Kidney (tissue), 22 donors: ENCODE measurements at places on chromosomes 7 and 10.

- DNase-seq, result no peak
These were observed 123.0 kb upstream of the JCAD start for GRCh38 chr10:30182191-30183054.

- no peak for DNase-seq
These were observed 209.1 kb downstream of the TRIL start for GRCh38 chr7:28748933-28749584.

DNA sequence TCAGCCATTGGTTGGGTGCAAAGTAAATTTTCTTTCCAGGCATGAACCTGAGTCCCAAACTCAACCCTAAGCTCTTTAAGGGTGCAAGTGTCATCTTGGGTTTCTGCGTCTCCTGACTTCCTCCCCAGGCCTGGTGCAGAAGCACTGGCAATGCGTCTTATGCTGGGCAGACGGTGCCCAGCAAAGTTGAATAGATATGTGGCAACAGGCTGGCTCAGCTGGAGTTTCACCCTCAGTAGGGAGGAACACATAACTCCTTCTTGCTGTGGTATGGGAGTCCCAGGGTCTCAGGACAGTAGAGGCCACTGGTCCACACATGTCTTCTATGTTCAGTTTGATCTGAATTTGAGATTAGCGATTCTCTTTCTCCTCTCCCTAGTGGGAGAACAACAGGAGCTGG is 181.3 kb downstream of the RPS24 start:
- DNase-seq, result no peak

DNA sequence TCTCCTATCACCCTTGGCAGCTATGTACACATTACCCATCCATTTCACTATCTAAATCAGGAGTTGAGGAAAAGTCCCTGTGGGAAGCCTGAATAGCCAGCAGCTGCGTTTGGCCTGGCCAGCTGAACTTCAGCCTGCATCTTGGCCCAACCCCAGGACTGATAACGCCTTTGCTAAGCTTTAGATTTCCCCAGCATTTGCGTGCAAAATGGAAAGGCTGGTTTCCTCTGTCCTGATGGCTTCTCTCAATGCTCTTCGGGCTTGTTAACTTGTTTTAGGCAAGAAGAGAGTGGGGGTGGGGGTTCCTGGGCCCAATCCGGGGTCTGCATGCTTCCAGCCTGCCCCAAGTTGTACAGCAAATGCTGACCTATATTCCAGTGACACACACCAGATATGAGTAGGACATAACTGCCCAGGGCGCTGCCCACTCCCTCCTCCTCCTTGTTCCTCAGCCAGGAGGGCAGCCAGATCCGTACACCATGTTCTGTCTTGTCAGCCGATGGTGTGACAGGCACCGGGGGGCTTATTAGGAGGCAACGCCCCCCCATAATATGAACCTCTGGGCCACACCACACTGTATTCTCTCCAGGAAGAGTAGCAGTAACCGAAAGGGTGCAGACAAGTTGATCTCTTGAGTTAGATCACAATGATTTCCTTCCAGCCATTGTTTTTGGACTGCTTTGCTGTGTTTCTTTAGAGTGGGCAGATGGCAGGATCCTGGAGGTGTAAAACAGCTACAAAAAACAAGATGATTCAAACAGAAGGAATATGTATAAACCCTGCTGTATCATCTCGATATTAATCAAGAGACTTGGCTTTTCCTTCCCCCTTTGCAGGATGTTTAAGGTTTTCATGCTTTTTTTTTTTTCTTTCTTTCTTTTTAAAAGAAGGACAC is 339.0 kb downstream of the RNLS start:
- DNase-seq, result peak; percentile 32

DNA sequence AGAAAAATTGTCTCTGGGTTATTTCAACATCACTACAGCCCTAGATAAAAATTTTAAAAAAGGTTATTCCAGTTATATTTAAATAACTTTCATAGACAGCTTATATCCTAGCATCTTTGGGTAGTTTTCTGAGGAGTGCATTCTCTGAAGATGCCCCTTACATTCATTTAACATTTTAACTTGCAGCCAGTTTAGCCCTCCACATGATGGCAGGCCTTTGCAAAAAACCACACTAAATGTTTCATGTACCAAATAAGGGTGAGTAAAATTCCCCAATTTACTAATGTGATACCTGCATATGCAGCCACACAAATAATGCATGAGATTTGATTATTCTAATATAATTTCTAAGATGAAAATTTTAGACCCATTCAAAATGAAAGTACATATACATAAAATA is 108.4 kb upstream of the ZWINT start:
- DNase-seq, result no peak

DNA sequence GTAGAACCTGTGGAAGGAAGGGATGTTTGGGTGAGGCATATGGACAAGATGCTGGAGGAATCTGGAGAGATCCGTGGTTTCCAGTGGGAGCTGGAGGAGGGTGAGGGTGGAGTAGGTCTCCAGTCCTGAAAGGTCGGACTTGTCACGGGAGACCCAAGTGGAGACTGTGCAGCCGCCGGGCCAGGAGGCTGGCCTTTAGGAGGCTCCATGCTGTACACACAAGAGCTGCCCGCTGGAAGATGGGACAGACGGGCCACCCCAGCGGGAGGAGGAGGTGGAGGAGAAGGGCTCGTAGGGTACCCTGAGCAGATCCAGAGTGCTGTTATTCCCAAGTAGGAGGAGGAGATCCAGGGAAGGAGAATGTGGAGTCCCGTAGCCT is 106.7 kb downstream of the NKX6-2 start:
- DNase-seq, result no peak

- no peak for DNase-seq
These were observed 54.4 kb downstream of the COBL start for GRCh38 chr7:51261950-51262795.

DNA sequence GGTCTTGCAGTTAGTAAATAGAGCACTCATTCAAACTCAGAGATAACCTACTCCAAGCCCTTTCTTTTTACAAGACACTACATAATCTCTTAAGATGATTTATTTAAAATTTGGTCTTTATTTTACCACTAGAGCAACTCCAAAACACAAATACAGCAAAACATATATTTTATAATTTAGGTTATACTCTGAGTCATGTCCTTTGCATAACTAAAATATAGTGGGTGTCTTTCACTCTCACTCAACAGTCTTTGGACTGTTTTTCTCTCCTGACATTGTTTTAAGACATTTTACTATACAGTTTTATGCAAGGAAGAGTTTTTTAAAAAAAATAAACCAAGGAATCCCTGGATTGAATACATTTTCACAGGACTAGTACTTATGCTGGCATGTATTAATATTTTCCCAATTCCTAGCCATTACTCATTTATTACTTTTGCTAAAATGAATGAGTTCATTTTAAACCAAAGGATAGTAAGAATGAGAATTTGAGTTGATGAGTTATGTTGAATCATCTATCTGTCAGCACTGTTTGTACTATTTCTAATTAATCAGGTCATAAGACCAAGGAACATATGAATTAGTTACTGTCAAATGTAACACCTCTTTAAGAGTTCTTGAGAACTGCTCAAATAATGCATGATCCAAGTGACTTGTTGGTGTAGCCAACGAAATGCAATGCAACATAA is 303.1 kb upstream of the FZD1 start:
- DNase-seq, result no peak

DNA sequence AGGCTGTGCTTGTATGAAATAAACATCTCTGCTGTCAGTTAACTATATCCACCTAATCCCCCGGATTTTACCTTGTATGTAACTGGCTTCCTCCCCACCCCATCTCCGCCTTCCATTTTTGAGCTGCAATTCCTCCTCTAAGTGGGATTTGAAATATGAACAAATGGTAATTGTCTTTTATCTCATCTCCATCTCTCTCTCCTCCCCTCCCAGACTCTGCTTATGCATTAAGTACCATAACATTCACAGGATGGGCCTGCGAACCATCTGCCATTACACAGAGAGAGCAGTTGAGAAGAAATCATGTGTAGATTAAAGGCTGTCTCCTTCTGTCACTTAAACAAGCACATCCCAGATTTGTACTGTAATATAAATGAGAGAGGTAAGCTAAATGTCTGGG is 1169.9 kb downstream of the TYW1 start:
- no peak for DNase-seq

- no peak for DNase-seq
These were observed 133.1 kb downstream of the RAPGEF5 start for GRCh38 chr7:22223807-22224206.

DNA sequence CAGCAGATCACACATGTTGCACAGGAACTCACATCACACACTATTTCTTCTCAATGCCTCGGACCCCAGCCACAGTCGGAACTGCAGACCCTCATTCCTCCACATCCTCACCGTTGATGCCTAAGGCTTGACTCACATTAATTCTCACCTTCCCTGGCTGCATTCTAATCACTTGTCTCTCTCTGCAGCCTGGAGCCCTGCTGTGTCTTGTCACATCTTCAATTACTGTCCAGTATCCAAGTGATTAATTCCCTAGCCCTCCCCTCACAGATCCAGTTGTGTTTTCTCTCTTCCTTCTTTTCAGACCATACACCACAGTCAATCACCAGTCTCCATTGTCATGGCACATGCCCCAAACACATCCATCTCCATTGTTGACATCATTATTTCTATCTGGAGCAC is 592.4 kb upstream of the IGFBP3 start:
- DNase-seq, result peak; percentile 64

GRCh38 chr10:111473361-111473760 is 396.5 kb downstream of the ADRA2A start:
- DNase-seq, result no peak

GRCh38 chr10:42637142-42637541 is 1.2 kb downstream of the ZNF33B start:
- no peak for DNase-seq

- no peak for DNase-seq
These were observed 48.9 kb downstream of the AHR start for GRCh38 chr7:17347401-17347800.

- no peak for DNase-seq
These were observed 127.6 kb downstream of the WDR11 start for GRCh38 chr10:120978589-120979252.

DNA sequence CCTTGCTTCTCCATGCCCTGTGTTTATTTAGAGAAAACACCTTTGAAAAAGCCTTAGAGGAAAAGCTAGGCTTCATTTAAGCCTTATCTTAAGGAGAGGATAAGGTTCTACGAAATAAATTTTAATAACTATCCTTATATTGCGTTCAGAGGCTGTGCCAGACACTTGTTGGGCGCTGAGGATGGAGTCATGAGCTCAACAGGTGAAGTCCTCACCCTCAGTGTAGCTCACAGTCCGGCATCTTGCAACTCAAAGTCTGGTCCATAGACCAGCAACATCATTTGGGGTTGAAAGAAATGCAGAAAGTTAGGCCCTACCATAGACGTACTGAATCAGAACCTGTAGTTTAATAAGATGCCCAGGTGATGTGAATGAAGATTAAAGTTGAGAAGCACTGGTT is 3.8 kb upstream of the STMP1 start:
- DNase-seq, result no peak

DNA sequence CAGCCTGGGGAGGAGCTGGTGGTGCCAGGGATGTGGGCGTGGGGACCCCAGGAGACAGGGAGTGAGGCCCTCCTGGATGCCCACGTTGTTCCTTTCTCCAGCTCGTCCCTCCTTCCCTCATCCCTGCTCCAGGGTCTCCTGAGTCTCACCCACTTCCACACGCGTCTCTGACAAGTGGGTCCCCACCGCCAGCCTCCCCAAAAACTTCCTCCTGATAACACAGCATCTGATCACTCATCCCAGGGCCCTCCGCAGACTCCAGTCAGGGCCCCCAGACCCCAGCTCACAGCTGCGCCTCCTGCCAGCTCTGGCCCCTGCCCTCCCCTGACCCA is 60.6 kb upstream of the INPP5A start:
- no peak for DNase-seq

- peak; percentile 83 for DNase-seq
These were observed 129.3 kb downstream of the PKD1L1 start for GRCh38 chr7:47818796-47819606.

DNA sequence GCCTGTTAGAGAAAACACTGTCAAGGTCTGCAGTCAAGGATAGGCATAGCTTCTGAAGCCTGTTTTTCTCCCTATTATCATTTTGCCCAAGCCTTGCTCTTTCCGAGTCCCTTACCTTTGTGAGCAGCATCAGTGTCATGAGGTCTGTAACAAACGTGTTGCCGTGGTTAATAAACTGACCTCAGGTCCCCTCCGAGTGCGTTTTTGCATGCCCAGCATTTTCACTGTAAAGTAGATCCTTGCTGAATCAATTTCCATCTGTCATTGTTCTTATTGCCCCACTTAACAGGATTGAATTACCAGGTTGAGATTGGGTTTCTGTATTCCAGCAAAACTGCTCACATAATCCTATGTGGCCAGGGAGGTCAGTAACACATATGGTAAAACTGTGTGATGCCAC is 110.3 kb downstream of the ZNF248 start:
- no peak for DNase-seq

- no peak for DNase-seq
These were observed 3.9 kb upstream of the PURB start for GRCh38 chr7:44889086-44889781.

- no peak for DNase-seq
These were observed 205.2 kb upstream of the PDE1C start for GRCh38 chr7:32275216-32276009.

- no peak for DNase-seq
These were observed 826 bp downstream of the GIMAP7 start for GRCh38 chr7:150515248-150516147.

GRCh38 chr7:35971133-35971891 is 170.5 kb downstream of the SEPTIN7 start:
- no peak for DNase-seq

DNA sequence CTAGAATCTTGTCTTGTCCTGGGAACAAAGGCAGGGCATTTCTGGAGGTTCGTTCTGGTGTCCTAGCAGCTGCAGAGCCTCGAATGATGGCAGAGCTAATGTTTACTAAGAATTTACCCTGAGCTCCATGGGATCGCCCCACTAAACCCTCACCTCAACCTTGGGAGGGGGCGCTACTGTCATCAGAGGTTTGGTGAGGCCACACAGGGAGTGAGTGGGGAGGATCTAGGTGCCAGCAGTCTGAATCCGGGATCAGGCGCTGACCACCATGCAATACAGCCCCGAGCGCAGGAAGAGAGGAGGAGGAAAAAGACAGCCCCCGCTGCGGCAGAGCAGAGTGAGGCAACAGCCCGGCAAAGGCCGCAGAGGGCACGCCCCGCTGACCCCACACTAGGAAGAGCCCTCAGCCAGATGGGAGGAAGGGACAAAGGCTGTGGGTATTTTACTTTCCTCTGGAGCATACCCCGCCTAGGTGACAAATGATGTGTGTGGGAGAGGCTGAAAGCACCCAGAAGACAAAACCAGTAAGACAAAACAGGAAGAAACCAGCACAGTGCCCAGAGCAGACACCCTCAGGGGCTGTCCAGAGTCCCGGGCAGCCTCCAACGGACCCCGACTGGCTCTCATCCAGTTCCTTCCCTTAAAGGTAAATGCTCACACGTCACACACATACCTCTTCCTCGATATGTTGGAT is 103.5 kb downstream of the FAM53B start:
- DNase-seq, result no peak

DNA sequence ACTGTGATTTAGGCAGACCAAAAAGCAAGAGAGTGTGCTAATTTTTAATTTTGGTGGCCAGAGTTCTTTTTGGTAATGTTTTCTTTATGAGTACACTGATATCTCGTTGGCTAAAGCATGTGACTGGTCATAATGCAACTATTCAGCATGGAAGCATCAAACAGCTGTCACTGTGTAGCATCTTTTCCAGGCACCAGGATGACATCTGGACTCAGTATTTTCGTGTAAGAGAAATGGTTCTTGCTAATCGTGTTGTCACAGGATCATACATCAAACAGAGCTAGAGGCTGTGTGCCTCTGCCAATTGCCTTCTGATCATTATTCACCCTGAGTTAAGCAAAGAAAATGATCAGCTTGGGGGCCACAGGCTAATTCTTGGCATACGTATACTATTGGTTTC is 118.9 kb downstream of the SND1 start:
- no peak for DNase-seq
